ENCODE measurements at places on chromosomes 6 and 20. TPM values are rescaled to one million over a fixed set of nuclear protein-coding genes. Genes with fewer than 3 reads are reported as not detected.

- DNase-seq: peak; percentile 52
These were observed 792 bp downstream of the SLC23A2 start for GRCh38 chr20:5000263-5001173.

GRCh38 chr6:157238346-157238745 lies 85.0 kb downstream of the TMEM242 start:
- no peak for DNase-seq

DNA sequence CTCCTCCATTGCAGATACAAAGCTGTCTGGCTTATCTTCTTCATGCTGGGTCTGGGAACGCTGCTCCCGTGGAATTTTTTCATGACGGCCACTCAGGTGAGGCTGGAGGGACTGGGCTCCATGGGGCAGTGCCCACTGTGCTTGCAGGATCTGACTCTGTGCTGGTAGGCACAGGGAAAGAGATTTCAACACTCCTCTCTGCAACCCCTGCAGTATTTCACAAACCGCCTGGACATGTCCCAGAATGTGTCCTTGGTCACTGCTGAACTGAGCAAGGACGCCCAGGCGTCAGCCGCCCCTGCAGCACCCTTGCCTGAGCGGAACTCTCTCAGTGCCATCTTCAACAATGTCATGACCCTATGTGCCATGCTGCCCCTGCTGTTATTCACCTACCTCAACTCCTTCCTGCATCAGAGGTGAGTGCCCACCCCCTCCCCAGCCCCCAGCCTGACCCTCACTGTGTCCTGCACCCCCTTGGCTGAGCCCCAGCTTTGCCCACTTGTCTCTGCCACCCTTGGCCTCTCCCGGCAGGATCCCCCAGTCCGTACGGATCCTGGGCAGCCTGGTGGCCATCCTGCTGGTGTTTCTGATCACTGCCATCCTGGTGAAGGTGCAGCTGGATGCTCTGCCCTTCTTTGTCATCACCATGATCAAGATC lies 6.1 kb downstream of the SLC29A1 start:
- DNase-seq: no peak

DNA sequence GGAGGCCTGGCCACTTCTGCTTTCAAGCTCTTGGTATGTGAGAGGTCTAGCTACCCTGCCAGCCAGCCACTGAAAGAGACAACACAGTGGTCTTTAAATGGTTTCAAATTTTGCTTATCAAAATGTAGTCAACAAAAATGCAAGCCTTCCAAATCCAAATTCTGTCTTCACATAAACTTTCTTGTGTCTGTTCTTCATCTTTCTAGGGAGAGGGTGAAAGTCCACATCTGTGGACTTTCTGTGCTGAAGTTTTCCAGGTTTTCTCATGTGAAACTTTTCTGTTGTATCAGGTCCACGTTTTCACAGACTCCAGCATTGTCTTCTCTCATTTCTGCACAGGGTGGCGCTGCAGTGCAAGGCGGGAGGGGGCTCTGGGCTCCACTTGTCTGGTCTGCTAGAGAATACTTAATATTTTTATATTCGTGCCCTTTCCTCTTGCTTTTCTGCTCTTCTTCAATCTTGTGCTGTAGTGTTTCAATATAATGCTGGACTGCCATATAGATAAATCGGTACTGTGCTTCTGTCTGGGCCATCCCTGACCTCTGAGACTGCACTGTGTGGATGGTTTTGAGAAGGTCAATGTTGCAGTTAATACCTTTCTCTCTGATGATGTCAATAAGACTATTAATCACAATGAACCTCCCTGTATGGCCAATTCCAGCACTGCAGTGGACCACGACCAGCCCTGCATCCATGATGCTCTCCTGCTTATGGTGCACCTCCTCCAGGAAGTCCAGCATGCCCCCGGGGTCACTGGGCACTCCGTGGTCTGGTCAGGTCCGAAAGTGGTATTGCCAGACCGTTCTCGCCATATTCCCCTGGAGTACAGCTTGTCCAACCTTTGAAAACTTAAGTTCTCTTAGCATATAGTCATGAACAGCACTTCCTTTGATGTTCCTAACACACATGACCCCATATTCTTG lies 161.6 kb upstream of the TNFAIP3 start:
- peak; percentile 87 for DNase-seq

DNA sequence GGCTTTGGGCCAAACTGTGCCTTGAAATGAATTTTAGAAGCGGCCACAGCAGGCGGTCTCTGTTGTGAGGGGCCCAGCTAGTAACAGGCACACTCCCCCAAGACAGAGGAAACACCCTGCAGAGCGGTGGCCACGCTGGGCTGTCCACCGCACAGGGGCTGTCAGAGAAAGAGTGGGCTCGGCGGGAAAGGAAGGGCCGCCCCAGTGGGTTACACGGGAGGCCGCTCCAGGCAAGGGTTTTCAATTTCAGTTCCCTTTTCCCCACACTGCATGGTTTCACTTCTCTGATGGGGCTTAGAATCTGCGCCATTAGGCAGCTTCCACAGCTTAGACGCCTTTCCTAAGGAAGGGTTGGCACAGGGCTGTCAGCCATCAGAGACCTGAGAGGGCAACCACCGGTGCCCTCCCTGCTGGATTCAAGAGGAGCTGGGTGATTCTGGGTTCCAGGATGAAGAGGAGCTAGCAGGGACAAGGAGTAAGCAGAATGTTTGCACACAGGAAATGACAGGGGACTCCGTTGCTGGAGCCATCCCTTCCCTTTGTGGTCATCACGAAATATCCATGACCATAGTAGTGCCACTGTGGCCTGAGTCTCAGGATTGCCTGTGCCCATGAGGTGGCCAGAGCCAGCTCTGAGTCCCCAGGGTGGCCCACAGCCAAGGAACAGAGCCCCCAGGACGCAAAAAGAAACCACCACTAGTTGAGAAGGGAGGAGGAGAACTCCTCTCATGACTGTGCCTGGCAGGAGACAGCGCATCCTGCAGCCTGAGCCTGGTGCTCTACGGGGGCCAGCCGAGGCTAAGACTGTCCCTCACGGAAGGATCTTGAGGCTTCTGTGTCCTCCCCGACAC lies 282.7 kb downstream of the NRN1 start:
- DNase-seq: no peak

The HAO1 gene
- not detected for total RNA-seq

- DNase-seq: no peak
These were observed 12.4 kb downstream of the FRS3 start for GRCh38 chr6:41767112-41767833.

GRCh38 chr20:7924692-7925091 lies 15.6 kb downstream of the HAO1 start:
- DNase-seq: no peak
